Suppressor macrophage (primary cell): ENCODE measurements at places on chromosomes 7 and 10.

GRCh38 chr10:7258948-7259523 lies 151.8 kb downstream of the SFMBT2 start:
- no peak for DNase-seq

GRCh38 chr7:43537765-43538403 lies 45.0 kb upstream of the STK17A start:
- DNase-seq: no peak

- DNase-seq: no peak
These were observed 47.5 kb downstream of the USP6NL start for GRCh38 chr10:11563936-11564335.

- DNase-seq: no peak
These were observed 2.9 kb downstream of the MNX1 start for GRCh38 chr7:157007470-157008066.

GRCh38 chr10:11831520-11831951 lies 8.4 kb downstream of the PROSER2 start:
- no peak for DNase-seq

DNA sequence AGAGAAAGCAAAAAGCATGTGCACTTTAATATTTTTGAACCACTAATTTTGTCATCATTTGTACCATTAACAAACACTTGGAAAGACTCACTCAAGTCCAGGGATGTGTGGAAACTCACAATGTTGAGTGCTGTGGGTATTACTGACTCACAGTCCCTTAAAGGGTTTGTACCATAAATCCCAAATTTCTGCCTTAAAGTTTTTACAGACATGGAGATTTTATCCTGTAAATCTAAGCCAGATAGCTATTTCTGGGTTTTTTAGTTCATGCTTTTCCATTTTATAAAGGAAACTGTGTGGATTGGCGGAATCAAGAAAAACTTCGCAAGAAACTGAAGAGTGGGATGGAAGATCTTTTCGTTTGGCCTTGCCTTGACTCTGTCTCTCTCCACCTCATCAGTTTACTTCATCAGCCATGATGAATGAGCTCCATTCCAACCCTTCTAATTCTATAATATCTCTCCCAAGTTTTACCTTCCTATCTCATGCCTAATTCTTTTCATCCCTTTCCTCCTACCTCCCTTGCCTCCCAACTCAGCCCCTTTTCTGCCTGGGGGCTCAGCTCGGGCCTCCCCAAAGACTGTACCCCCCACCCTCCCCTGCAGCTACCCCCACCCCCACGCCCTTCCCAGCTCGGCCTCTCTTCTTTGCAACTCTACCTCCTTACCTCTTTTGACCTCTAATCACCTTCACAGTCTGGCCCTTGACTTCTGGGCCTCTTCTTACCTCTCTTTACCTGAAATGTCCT lies 218.5 kb upstream of the MKLN1 start:
- no peak for DNase-seq

GRCh38 chr10:70984986-70985722 lies 96.8 kb upstream of the PCBD1 start:
- no peak for DNase-seq

GRCh38 chr10:20809631-20810030 lies 87.5 kb downstream of the NEBL start:
- no peak for DNase-seq

DNA sequence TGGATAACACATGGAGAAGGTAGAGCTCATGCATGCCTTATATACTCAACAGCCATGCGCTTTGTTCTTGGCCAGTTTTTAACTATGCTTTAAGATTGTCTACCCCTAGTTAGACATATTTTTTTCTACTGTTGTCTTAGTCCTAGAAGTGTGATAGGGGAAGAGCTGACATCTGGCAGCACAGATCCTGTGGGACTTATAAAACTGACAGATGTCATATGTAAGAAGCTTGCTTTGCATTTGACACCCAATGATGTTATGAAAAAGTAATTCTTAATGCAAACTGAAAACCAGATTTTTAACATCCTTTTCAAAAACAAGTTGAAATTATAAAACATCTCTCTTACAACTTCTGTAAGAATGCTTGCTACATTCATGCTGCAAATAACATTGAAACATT lies 715.9 kb upstream of the LRRN3 start:
- DNase-seq: no peak

GRCh38 chr10:125961743-125962142 lies 65.4 kb downstream of the FANK1 start:
- DNase-seq: no peak

GRCh38 chr7:18824157-18824556 lies 293.3 kb downstream of the TWIST1 start:
- no peak for DNase-seq

GRCh38 chr7:103373866-103374643 lies 26.6 kb downstream of the PSMC2 start:
- no peak for DNase-seq

- DNase-seq: no peak
These were observed 156.2 kb downstream of the COBL start for GRCh38 chr7:51160411-51160810.

GRCh38 chr10:1230592-1231275 lies 174.5 kb downstream of the WDR37 start:
- no peak for DNase-seq
